ENCODE measurements at places on chromosomes 16 and 17.

GRCh38 chr16:87123356-87124001, 193.7 kb downstream of the C16orf95 start:
- no peak for DNase-seq

DNA sequence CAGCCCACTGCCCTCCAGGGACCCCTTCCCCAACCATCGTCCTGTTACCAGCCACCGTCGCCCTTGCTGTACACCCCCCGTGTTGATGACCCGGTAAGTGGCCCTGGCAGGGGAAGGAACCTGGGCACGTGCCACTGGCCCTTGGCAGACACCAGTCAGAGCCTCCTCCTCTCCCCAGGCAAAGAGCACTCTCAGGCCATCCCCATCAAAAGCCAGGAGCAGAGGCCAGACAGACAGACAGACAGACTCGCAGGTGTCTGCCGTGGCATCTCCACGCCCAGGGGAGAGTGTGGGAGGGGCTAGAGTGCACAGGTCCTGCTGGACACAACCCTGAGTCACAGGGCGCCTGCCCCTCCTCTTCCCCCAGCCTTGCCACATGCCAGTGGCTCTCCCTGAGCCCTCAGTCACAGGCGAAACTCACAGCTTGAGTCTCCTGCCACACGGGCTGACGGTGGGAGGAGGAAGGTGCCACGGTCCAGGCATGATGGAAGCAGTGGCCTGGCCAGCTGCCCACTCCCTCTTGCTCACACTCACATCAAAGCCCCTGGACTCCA, 7.8 kb downstream of the CLCN7 start:
- peak; percentile 26 for DNase-seq

DNA sequence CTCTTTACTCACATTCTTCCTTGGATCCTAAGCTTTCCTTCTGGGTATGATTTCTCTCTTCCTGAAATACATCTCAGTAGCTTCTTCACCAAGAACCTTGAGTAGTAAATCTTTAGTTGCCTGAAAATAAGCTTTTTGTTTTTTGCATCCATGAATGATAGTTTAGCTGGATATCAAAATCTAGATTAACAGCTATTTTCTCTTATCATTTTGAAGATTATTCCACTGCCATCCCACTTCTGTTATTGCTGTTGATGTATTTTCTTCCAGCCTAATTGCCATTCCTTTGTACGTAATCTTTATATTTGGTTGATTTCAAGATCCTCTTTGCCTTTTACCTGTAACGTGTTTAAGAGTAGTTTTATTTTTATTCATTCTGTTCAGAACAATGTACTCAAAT, 7.6 kb upstream of the FBXO39 start:
- no peak for DNase-seq

DNA sequence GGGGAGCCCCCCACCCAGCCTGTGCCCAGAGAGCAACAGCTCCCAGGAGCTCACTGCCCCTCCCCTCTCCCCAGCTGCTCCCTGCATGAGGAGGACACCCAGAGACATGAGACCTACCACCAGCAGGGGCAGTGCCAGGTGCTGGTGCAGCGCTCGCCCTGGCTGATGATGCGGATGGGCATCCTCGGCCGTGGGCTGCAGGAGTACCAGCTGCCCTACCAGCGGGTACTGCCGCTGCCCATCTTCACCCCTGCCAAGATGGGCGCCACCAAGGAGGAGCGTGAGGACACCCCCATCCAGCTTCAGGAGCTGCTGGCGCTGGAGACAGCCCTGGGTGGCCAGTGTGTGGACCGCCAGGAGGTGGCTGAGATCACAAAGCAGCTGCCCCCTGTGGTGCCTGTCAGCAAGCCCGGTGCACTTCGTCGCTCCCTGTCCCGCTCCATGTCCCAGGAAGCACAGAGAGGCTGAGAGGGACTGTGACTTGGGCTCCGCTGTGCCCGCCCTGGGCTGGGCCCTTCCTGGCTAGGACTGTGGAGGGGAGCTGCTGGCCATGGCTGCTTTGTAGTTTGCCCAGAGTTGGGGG, 584 bp downstream of the TCAP start:
- DNase-seq = peak; percentile 32

GRCh38 chr17:19237389-19238166, 412 bp downstream of the EPN2 start:
- peak; percentile 24 for DNase-seq

DNA sequence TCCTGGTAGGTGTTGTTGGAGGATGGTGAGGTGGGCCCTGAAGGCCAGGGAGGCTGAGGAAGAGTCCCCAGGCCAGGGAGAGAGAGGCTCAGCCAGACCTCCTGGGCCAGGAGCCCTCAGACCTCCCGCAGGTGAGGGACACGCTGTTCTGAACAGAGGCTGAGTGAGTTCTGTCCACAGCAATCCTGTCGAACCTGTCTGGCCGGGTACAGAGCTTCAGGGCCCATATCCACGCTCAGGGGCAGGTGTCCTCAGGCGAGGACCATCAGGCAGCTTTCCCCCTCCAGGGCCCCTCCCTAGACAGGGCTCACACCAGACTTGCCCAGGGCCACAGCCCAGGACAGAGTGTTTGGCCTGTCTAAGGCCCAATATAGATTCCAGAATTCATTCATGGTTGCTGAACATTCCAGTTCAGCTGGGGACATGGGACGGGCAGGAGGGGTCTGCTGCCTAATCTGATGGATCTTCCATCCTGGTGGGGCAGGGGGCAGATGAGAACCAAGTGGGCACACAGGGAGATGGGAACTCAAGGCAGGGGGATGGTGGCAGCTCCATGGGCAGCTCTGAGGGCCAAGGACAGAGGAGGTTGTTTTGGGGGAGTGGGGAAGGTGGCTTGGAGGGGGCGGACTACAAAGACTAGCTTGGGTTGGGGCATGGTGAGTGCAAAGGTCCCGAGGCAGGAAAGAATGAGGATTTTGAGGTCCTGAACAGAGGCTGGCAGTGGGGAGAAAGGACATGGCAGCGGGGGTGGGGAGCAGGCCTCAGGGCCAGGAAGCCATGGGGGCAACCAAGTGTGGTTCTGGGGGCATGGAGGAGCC, 23.4 kb upstream of the MPRIP start:
- no peak for DNase-seq

DNA sequence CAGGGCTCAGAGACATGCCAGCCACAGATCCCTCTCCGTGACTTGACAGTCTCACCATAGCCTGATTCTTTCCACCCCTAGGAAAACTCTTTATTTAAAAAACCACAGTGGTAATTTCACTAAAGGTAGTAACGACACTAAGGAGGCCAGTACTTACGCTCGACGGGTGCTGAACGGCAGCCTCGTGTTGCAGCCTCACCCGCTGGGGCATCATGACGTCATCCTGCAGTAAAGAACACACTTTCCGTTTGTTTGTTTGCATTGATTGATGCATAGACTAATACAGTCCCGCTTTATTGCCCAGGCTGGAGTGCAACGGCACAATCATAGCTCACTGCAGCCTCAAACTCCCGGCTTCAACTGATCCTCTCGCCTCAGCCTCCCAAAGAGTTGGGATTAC, 65.1 kb upstream of the METRNL start:
- no peak for DNase-seq

- DNase-seq = no peak
Measured at GRCh38 chr17:48630925-48631692, 5.0 kb upstream of the HOXB9 start.

GRCh38 chr17:45293413-45294211, 23.2 kb downstream of the MAP3K14 start:
- peak; percentile 97 for DNase-seq

GRCh38 chr17:83068641-83069570, 10.5 kb upstream of the METRNL start:
- DNase-seq = no peak

GRCh38 chr17:82998637-82999036, 80.8 kb upstream of the METRNL start:
- no peak for DNase-seq

GRCh38 chr16:83723901-83724300, 83.9 kb upstream of the HSBP1 start:
- DNase-seq = no peak

- DNase-seq = no peak
Measured at GRCh38 chr16:80071964-80072456, 468.8 kb upstream of the DYNLRB2 start.

GRCh38 chr16:81473558-81473957, 28.9 kb downstream of the CMIP start:
- DNase-seq = no peak

GRCh38 chr16:29876217-29876593, 13.2 kb upstream of the CDIPT start:
- DNase-seq = no peak

- DNase-seq = peak; percentile 68
Measured at GRCh38 chr17:28416703-28417311, 10.8 kb upstream of the SLC46A1 start.

GRCh38 chr16:58393138-58393504, 850 bp downstream of the GINS3 start:
- peak; percentile 19 for DNase-seq

- peak; percentile 57 for DNase-seq
Measured at GRCh38 chr16:71746442-71747046, 22.0 kb upstream of the PHLPP2 start.

DNA sequence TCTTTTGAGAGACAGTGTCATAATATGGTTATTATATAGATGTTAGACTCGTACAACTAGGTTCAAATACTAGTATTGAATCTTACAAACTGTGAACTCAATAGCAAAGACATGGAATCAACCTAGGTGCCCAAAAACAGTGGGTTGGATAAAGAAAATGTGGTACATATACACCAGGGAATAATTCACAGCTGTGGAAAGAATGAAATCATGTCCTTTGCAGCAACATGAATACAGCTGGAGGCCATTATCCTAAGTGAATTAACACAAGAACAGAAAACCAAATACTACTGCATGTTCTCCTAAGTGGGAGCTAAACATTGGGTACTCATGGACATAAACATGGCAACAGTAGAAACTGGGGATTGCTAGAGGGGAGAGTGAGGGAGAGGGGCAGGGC, 8.1 kb downstream of the PHKB start:
- DNase-seq = no peak

DNA sequence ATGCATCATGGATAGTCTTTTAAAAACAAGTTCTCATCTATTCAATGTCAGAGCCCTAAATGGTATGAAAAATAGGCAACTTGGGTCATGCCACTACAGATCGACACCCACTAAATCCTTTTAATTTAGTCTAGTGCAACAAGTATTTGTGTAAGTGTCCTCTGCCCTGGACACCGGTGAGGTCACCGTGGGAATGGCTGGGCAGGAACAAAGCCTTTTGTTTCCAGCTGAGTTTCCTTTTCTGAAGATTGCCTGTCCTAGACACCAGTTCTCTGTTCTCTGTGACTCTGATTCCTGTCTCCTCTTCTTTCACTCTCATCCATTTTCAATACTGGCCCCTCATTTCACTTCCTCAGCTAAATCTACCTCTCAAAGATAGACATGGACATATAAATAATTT, 446.5 kb downstream of the MAF start:
- DNase-seq = no peak

GRCh38 chr17:75238684-75239191, 22.7 kb downstream of the GGA3 start:
- peak; percentile 73 for DNase-seq

GRCh38 chr16:27515874-27516353, 33.8 kb downstream of the GTF3C1 start:
- peak; percentile 61 for DNase-seq

- DNase-seq = no peak
Measured at GRCh38 chr16:11409398-11409797, 64.1 kb downstream of the RMI2 start.
